Mesenteric fat pad (tissue), 1 donor: ENCODE measurements at places on chromosomes 6 and 20.

GRCh38 chr6:113526995-113527394 is 330.1 kb upstream of the MARCKS start:
- no peak for DNase-seq

DNA sequence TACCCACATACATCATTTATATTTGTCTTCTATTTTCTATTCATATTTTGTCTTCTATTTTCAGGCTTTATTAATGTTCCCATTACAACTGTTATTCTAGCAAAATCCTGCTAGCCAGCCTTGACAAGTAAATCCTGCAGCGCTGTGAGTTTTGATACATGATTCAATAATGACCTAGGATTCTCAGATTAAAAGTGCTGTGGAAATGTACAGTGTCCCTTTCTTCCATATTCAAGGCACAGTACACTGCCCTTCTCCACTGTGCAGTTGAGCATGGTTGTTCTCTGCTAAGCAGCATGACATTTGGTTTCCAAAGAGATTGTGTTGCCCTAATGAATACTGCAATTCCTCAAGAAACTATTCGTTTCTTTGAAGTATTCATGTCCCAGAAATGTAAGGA is 5.8 kb upstream of the HEY2 start:
- no peak for DNase-seq

DNA sequence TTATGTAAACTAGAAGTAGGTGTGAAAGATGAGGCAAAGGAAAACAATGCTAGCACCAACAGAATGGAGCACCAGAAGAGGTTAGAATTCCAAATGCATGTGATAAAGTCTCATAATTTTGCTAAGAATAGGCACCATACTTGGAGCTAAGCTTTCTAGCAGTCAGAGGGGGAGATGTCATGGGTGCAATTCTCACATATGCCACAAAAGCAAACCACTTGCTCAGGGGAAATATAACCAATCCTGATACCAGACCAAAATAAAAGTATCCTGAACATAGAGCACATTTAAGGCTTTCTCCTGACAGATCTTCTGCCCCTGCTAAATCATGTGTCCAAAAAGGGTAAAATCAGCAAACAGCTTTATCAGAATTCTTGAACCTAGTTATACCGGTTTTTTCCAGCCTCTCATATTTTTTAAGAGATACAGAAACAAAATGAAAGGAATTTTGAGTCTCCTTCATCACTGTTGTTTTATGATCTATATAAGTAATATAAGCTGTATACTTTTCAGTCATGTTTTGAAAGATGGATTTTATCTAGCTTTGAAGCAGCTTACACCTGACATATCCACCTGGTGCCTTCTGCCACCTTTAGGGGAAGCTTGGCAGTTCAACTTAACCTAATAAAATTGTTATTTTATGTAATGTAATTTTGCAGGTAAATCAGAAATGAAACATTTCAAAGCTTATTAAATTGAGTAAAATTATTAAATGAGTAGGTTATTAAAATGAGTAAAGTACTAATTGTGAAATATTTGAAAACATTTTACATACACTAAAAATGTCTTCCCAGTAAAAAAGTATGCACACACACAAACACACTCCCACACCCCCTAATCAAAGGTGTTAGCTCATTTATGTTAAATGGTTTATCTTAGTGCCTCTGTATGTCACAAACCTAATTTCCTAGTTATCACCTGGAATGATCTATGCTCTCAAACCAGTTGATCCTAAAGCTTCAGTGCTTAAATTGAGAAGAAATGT is 2.8 kb downstream of the SPO11 start:
- no peak for DNase-seq

GRCh38 chr20:56627122-56628014 is 1.7 kb upstream of the TFAP2C start:
- DNase-seq = no peak

- no peak for DNase-seq
Observed at GRCh38 chr6:28002161-28002560, 45.1 kb downstream of the OR2B6 start.

DNA sequence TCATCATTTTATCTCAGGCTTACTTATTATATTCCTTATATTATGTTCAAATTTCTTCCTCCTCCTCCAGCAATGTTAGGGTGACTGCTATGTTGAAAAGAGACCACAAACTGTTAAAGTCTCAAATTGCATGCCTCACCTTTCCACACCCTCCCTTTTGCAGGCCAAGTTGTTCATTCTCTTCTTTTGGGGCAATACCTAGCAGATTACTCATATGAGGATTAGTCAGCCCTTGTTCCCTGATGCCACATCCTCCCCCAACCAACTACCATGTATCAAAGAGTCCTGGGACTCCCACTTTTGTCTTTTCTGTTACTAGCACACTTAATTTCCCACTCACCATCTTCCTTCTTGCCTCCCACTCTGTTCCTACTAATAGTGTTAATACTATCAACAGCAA is 434.7 kb downstream of the BCKDHB start:
- DNase-seq = no peak

GRCh38 chr6:31896856-31897611 is 464 bp downstream of the EHMT2 start:
- no peak for DNase-seq

GRCh38 chr6:5846889-5847288 is 159.8 kb downstream of the NRN1 start:
- no peak for DNase-seq

DNA sequence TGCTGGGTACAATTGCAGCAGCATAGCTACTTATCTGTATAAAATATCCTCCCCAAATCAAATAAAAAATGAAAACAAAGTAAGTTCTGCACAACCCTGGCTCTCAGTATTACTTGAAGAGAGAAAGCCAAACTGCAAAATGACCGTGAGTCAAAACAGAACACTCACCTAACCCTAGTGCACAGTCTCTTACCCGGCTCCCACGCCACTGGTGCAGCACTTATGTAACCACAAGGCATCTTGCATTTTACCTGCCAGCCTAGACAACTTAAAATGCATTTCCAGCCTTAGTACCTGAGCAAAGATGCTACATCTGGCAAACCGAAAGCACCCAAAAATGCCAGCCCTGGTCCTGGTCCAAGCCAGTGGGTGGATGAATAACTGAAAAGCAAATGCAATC is 12.4 kb upstream of the SIRPB1 start:
- no peak for DNase-seq

- DNase-seq = no peak
Observed at GRCh38 chr6:15310680-15311079, 64.8 kb downstream of the JARID2 start.

DNA sequence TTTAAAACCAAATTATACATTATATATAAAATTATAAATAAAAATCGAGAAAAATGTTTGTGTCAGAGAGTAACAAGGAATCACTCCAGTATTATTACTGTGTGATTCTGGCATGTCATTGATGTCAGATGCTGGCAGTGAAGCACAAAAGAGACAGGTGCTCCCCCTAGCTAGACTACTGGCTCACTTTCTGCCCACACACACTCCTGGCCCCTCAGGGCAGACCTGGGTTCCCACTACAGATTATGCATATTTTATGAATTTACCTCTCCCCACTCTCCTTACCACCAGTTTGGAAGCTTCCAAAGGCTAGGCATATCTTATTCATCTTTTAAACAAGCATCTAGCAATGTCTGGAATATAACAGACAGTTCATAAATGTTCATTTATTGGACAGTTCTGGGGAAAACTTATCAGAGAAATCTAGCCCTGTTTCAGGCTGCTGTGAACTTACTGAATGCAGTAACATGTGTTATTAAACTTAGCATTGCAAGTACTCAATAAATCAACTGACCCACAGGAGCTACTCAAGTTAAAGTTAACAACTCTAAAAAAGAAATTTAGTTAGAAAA is 12.8 kb downstream of the SNX3 start:
- no peak for DNase-seq

GRCh38 chr20:19975436-19975799 is 41.7 kb upstream of the NAA20 start:
- no peak for DNase-seq
